ENCODE measurements at places on chromosomes 2 and 18.

GRCh38 chr2:167334146-167334742 is 446.0 kb downstream of the XIRP2 start:
- no peak for DNase-seq

GRCh38 chr2:154551649-154552048 is 146.8 kb upstream of the KCNJ3 start:
- no peak for DNase-seq

GRCh38 chr2:35870713-35871112 is 484.9 kb upstream of the CRIM1 start:
- no peak for DNase-seq

DNA sequence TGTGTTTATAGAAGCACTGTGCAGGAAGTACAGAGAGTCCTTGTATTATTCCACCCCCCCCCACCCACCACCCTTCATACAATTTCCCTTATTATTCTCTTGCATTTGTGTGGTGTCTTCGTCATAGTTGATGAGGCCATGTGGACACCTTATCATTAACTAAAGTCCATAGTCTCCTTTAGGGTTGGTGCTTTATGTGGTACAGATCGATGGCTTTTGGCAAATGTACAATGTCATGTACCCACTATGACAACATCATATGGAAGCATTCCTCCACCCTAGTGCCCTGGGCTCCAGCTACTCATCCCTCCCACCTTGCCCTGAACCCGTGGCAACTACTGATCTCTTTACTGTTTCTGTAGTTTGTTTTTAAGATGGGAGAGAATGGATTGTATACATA is 93.8 kb upstream of the HDAC4 start:
- no peak for DNase-seq

- DNase-seq: peak; percentile 25
These were observed 633 bp upstream of the RNF152 start for GRCh38 chr18:61893309-61893970.

- DNase-seq: no peak
These were observed 12.6 kb upstream of the L3MBTL4 start for GRCh38 chr18:6427286-6427685.

DNA sequence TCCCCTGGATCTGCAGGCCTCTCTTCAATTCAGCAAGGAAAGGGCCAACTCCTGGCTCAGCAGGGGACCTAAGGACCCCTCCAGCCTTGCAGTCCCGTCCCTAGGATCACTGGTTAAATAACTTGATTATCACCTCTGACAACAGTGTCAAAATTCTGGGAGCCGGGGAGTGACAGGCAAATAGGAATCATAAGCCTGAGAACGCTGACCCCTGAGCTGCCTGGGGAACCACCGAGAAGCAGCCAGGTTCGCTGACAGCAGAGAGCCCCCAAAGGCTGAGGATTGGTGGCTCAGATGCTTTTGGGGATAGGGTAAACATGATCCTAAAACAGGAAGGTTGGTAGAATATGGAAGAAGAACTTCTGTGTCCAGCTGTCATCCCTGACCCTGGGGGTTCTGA is 17.5 kb upstream of the TNS1 start:
- DNase-seq: no peak

- DNase-seq: no peak
These were observed 148.1 kb downstream of the ACKR3 start for GRCh38 chr2:236717729-236718128.

DNA sequence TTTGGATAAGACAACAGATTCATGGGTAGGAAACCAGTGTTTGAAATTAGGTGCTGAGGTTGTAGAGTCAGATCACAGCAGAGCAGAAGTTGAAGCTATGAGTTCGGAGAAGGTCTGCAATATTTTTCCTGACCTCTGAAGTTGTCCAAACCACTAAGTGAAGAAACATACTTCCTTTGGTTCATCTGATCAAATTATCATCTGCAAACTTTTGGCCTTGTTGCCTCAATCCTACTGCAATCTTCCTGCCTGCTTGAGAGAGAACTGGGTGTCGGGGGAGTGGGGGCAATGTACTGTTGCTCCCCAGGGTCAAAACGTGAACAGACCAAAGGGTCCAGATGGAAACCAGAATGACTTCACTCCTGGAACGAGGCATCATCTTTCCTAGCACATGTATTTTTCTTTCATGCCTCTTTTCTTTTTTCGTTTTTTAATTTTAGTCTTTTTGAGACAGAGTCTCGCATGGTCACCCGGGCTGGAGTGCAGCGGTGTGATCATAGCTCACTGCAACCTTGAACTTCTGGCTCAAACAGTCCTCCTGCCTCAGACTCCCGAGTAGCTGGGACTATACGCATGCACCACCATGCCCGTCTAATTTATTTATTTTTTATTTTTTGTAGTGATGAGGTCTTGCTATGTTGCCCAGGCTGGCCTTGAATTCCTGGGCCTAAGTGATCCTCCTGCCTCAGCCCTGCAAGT is 42.7 kb downstream of the RAB31 start:
- DNase-seq: no peak

- DNase-seq: no peak
These were observed 150.0 kb downstream of the TPO start for GRCh38 chr2:1563084-1563857.

GRCh38 chr2:199677881-199678280 is 173.1 kb downstream of the FTCDNL1 start:
- DNase-seq: no peak

DNA sequence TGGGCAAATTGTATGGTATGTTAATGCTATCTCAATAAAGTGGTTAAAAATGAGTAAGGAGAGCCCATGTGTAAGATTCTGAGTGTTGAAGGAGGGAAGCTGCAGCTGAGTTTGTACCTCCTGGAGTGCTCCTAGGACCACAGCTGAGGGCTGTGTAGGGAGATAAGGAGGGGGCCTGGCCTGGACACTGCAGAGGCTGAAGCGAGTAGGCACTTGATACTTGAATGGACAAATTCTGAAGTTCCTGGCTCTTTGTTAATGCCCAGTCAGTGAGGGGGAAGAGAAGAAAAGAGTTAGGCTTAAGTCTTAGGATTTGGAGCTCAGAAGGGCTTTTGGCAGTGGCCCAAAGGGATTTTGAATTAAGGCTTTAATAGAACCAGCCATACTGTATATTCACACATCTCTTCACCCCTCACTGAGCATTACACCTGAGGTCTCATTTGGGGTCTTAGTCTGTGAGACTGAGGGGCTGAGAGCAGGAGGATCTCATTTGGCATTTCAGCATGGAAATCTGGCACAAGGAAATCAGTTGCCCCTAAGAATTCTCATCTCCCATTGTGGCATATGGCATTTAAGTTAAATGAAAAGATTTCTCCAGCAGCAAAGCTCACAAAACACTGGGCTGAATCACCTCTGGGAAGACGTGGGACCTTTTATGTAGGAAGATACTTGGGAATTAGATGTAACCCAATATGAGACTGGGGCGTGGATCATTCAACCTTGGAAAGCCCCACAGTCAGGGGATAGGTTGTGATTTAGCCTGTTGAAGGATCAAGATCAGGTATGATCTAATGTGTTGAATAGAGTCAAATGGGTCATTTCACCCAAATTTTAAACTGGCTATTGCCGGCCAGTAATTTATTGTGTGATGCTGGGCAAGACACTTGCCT is 46.8 kb downstream of the LIPG start:
- no peak for DNase-seq

DNA sequence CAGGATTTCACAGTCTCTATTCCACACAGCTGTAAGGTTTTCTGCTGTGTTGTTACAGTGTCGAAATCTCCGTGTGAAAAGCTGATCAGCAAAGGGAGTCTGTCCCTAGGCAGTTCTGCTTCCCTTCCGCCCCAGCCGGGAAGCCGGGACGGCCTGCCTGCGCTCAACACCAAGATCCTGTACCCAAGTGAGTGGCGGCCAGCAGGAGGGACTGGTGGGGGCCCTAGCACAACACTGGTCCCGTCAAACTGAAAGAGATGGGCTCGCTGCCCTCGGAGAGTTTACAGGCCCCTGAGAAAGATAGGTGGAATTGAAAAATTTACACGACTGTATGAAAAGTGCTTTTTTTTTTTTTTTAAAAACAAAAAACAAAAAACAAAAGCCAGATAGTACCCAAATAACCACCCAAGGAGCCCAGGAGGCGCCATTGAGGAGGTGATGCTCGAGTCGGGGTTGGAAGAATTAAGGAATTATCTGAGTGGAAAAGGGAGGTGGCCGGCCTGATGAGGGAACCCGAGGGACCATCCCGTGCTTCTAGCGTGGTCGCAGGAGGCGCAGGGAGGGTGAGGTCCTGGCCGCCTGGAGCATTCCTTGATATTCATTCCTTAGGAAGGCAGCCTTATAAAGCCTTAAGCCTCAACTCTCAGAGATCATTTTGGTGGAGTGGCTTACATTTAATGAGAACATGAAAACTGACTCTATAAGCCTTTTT is 96.7 kb downstream of the DGKD start:
- no peak for DNase-seq

- DNase-seq: no peak
These were observed 328.8 kb upstream of the UBE2E3 start for GRCh38 chr2:180651596-180651995.

Data from naive thymus-derived CD4-positive, alpha-beta T cell (primary cell).